ENCODE measurements at places on chromosomes 4 and X.

DNA sequence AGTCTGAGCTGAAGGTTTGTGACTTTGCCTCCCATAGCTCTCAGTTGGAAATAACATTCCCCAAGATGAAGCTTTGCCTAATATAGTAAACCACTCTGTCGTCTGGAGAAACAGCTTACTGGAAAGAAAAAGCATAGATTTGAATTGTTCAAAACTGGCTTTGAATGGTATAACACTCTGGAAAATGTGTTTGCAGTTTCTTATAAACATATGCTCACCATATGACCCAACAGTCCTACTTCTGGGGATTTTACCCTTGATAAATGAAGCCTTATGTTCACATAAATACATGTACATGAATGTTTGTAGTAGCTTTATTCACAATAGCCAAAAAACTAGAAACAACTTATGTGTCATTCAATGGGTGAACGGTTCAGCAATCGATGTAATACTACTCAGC lies 10.2 kb downstream of the VEGFD start:
- H3K36me3 ChIP-seq = no peaks in the 10 kb centered on the region
- no peak overlapping the region for H3K27ac ChIP-seq
- H3K27me3 ChIP-seq = no peaks in the 10 kb centered on the region
- no peaks in the 10 kb centered on the region for H3K4me1 ChIP-seq

- no peak for DNase-seq
- H3K4me3 ChIP-seq = no peak overlapping the region
- no peak overlapping the region for H3K27ac ChIP-seq
- no peaks in the 10 kb centered on the region for H3K36me3 ChIP-seq
- H3K27me3 ChIP-seq = no peaks in the 10 kb centered on the region
These were observed 931.0 kb upstream of the INTU start for GRCh38 chr4:126701756-126702155.

DNA sequence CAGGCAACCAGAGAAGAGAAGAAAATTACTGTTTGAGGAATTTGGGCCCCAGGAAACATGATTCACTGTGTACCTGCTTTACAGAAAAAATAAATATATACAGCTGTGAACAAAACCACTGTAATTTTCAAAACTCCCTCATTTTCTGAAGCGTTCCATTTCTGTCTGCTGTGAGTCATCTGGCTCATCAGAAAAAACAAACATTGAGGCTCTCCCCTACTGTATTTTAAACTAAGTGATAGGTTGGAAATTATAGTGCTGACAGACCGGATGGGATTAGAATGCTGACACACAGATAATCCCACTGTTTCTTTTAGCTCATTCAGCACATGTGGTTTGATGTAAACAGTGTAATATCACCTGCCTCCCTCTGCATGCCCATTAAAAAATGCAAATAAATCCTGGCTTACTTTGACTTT lies 847.0 kb downstream of the TRIML1 start:
- no peak for DNase-seq
- H3K27me3 ChIP-seq = no peaks in the 10 kb centered on the region
- H3K36me3 ChIP-seq = no peaks in the 10 kb centered on the region
- no peaks in the 10 kb centered on the region for H3K4me1 ChIP-seq
- H3K27ac ChIP-seq = no peak overlapping the region

- H3K27me3 ChIP-seq = no peaks in the 10 kb centered on the region
- DNase-seq = no peak
- H3K4me3 ChIP-seq = no peak overlapping the region
These were observed 136.6 kb downstream of the AFF1 start for GRCh38 chr4:87071401-87071800.

GRCh38 chr4:29047341-29048041 lies 1672.7 kb upstream of the PCDH7 start:
- no peak overlapping the region for H3K4me3 ChIP-seq
- H3K4me1 ChIP-seq = no peaks in the 10 kb centered on the region
- DNase-seq = peak; percentile 38
- no peaks in the 10 kb centered on the region for H3K36me3 ChIP-seq

- H3K27ac ChIP-seq = no peak overlapping the region
- no peaks in the 10 kb centered on the region for H3K36me3 ChIP-seq
- no peak overlapping the region for H3K4me3 ChIP-seq
- H3K27me3 ChIP-seq = no peaks in the 10 kb centered on the region
These were observed 82.4 kb upstream of the BEND4 start for GRCh38 chr4:42234817-42235216.

DNA sequence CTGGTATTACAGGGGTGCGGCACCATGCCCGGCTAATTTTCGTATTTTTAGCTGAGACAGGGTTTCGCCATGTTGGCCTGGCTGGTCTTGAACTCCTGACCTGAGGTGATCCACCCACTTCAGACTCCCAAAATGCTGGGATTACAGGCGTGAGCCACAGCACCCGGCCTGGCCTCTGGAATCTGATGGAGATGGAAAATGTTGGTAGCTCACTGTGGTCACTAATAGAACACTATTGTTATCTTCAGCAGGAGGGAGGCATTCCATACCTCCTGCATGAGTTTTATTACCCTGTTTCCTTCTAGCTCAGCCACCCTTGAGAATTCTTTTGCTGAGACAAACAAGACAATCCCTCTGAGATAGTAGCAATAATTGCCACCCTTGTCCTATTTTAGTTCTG lies 105.0 kb downstream of the SHROOM3 start:
- H3K36me3 ChIP-seq = no peaks in the 10 kb centered on the region
- no peaks in the 10 kb centered on the region for H3K27me3 ChIP-seq
- H3K4me1 ChIP-seq = peaks cover under 1% of the 10 kb centered on the region
- DNase-seq = no peak
- no peak overlapping the region for H3K4me3 ChIP-seq

- no peaks in the 10 kb centered on the region for H3K27me3 ChIP-seq
- H3K4me1 ChIP-seq = no peaks in the 10 kb centered on the region
- no peak for DNase-seq
- no peaks in the 10 kb centered on the region for H3K36me3 ChIP-seq
- no peak overlapping the region for H3K27ac ChIP-seq
- no peak overlapping the region for H3K4me3 ChIP-seq
These were observed 9.0 kb downstream of the PDGFC start for GRCh38 chr4:156962528-156962974.

GRCh38 chr4:170057866-170058265 lies 31.7 kb upstream of the MFAP3L start:
- no peak overlapping the region for H3K4me3 ChIP-seq
- no peak for DNase-seq
- no peaks in the 10 kb centered on the region for H3K36me3 ChIP-seq
- H3K27ac ChIP-seq = no peak overlapping the region

DNA sequence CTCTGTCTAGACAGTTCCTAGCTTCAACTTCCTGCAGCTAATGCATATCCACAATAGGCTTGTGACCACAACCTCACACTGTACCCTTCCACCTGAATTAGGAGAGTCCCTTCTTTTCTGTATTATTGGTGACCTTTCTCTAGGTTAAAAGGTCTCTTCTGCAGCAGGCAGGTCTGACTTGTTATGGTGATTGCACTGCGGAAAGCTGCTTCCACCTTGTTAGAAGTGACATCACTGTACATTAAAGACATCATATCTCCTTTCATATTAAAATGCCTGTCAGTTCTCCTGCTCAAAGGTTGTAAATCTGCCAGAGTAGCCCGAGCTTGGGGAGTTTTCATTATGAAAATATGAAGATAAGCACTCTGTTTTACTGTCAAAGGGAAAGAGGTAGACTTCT lies 21.5 kb upstream of the LSM6 start:
- H3K36me3 ChIP-seq = no peaks in the 10 kb centered on the region
- H3K27ac ChIP-seq = no peak overlapping the region
- no peaks in the 10 kb centered on the region for H3K4me1 ChIP-seq
- DNase-seq = no peak

DNA sequence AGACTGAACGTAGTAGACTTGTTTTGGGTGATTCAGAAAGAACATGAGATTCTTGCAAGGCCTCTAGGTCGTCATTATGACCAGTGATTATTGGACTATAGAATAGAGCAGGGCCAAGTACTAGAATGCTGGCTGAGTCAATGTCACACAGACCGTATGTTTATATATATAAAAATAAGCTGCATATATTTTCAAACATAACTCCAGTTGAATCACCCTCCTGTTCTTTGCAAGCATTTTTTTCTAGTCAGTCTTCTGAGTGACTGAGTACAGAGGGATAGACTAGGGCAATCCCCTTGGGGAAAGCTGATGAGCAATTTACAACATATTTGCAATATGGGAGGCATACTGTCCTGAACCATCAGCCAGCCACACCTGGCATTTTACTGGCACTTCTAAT lies 48.4 kb upstream of the PRPS1 start:
- H3K4me3 ChIP-seq = no peak overlapping the region
- DNase-seq = no peak
- no peaks in the 10 kb centered on the region for H3K27me3 ChIP-seq
- H3K27ac ChIP-seq = no peak overlapping the region

DNA sequence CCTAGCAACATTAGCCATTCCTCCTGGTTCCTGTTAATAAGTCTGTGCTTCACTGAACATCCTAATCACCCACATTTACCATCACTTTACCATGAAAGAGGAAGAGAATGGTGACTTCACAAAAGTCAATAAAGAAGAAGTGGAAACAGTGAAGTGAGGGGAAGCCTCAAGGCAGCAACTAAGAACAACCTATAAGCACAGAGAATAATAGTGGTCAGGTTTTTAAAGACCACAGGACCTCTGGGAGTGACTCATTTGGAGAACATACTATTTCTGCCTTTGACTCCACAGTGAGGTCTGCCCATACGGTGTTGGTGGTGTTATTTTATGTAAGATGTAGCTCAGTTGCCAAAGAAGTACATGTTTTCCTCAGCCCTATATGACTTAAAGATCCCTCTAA lies 86.0 kb upstream of the TET2 start:
- peaks cover 8% of the 10 kb centered on the region for H3K4me1 ChIP-seq
- no peak overlapping the region for H3K4me3 ChIP-seq
- no peak for DNase-seq

DNA sequence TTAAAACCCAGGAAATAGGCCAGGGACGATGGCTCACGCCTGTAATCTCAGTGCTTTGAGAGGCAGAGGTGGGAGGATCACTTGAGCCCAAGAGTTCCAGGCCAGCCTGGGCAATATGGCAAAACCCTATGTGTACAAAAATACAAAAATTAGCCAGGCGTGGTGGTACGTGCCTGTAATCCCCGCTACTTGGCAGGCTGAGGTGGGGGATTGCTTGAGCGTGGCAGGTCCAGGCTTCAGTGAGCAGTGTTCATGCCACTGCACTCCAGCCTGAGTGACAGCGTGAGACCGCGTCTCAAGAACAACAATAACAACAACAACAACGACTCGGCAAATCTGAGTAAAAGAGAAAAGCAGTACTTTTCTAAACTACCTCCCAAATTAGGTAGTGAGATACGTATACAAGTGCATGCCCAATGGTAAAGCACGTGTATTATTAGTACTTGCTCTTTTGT lies 13.0 kb upstream of the NDUFC1 start:
- no peaks in the 10 kb centered on the region for H3K36me3 ChIP-seq
- H3K27ac ChIP-seq = no peak overlapping the region
- no peak overlapping the region for H3K4me3 ChIP-seq
- no peak for DNase-seq

- no peaks in the 10 kb centered on the region for H3K27me3 ChIP-seq
- no peak overlapping the region for H3K4me3 ChIP-seq
- no peak overlapping the region for H3K27ac ChIP-seq
- no peaks in the 10 kb centered on the region for H3K36me3 ChIP-seq
These were observed 36.2 kb downstream of the MAGED4 start for GRCh38 chrX:52220936-52221335.

- no peak overlapping the region for H3K27ac ChIP-seq
- no peaks in the 10 kb centered on the region for H3K36me3 ChIP-seq
- no peak overlapping the region for H3K4me3 ChIP-seq
- DNase-seq = no peak
These were observed 24.3 kb upstream of the DKK2 start for GRCh38 chr4:107060388-107060787.

- no peaks in the 10 kb centered on the region for H3K36me3 ChIP-seq
- H3K4me1 ChIP-seq = no peaks in the 10 kb centered on the region
- no peak overlapping the region for H3K4me3 ChIP-seq
- DNase-seq = no peak
- H3K27me3 ChIP-seq = no peaks in the 10 kb centered on the region
These were observed 17.2 kb upstream of the HMX1 start for GRCh38 chr4:8888856-8889255.

GRCh38 chrX:102580891-102581290 lies 18.4 kb upstream of the ARMCX5 start:
- H3K4me1 ChIP-seq = no peaks in the 10 kb centered on the region
- no peaks in the 10 kb centered on the region for H3K27me3 ChIP-seq
- no peak overlapping the region for H3K4me3 ChIP-seq
- no peak for DNase-seq
- H3K27ac ChIP-seq = no peak overlapping the region

- no peaks in the 10 kb centered on the region for H3K27me3 ChIP-seq
- H3K36me3 ChIP-seq = no peaks in the 10 kb centered on the region
- no peak for DNase-seq
- no peak overlapping the region for H3K27ac ChIP-seq
- no peak overlapping the region for H3K4me3 ChIP-seq
These were observed 51.8 kb downstream of the GC start for GRCh38 chr4:71732066-71732465.

GRCh38 chr4:138475116-138475515 lies 233.0 kb upstream of the SLC7A11 start:
- H3K27me3 ChIP-seq = no peaks in the 10 kb centered on the region
- DNase-seq = no peak
- no peak overlapping the region for H3K4me3 ChIP-seq

- no peak overlapping the region for H3K27ac ChIP-seq
- H3K27me3 ChIP-seq = no peaks in the 10 kb centered on the region
- H3K4me3 ChIP-seq = no peak overlapping the region
- H3K36me3 ChIP-seq = peaks cover 4% of the 10 kb centered on the region
These were observed 1.3 kb downstream of the BDH2 start for GRCh38 chr4:103098341-103098740.

DNA sequence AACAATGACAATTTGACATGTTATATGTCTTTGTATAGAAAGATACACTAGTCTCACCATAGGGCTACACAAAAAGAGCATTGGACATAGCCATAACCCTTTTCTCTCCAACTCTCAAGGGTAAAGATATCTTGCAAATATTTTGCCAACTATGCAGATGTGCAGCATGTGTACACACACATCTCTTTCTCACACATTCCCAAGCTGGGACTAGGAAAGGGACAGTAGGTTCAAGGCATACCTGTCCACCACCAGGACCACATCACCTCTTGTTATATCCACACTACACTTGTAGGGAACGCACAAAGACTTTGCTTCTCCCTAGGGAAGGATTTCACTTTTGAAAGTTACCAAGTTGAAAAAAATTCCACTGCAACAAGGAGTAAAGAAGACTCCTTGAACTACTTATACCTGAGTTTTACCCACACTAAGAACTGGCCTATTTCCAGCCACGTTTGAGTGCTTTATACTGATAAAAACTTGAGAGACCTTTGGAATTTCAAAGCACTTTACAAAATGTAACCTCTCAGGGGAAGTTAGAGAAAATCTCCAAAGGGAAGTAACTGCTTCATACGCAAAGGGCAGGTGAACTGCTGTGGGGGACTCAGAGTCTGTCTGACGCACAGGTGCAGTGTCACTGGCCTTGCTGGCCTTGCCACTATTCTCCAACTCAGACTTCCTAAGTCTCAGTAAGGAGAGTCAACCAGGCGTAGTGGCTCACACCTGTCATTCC lies 36.9 kb downstream of the NR3C2 start:
- DNase-seq = no peak
- H3K27me3 ChIP-seq = no peaks in the 10 kb centered on the region
- H3K4me1 ChIP-seq = no peaks in the 10 kb centered on the region
- H3K27ac ChIP-seq = no peak overlapping the region
- H3K4me3 ChIP-seq = no peak overlapping the region
